RPMI7951 (cell line): ENCODE measurements at places on chromosomes 16 and 17. TPM values are rescaled to one million over a fixed set of nuclear protein-coding genes. Genes with fewer than 3 reads are reported as not detected.

Gene KRT34
- total RNA-seq: not detected in 2 replicates

- no peak for DNase-seq
These were observed 22.3 kb upstream of the CNOT1 start for GRCh38 chr16:58651965-58652348.

DNA sequence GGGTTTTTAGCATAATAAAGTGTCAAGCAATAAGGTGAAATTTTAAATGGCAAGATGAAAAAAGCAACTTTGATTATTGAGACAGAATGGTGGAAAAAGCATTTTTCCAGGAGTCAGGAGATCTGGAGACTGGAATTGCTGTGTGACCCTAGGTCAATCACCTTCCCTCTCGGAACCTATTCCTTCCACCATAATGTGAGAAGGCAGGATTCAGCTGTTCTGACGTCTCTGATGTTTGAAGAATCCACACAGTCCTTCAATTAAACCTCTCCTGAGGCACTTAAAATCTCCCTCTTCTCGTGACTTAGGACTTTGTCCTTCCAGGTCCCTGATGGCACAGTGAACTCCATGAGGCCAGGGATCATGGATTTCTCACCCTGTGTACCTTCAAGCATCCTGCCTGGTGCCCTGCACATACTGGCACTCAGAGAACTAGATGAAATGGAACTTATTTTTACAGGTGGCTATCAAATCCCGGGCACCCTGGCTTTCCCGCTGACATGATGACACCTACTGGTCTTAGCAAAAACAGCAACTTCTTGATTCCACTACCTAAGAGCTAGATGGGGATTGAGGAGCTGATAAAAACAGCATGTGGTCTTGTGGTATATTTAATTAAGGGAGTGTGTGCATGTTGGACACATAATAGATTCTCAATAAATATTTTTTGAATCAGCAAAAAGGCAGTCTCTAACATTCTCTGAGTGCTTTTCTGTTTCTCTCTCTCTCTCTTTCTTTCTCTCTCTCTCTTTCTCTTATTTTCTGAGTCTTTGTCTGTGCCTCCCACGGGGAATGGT is 2.3 kb upstream of the CCDC182 start:
- peak; percentile 51 for DNase-seq

- no peak for DNase-seq
These were observed 2.3 kb upstream of the PGS1 start for GRCh38 chr17:78376161-78376560.

- no peak for DNase-seq
These were observed 65.9 kb upstream of the AMZ2 start for GRCh38 chr17:68182011-68182306.

Gene TMC8
- not detected in 2 replicates for total RNA-seq

GRCh38 chr16:5615868-5616642 is 518.5 kb upstream of the EEF2KMT start:
- peak; percentile 46 for DNase-seq

Gene KRT28
- total RNA-seq: not detected in 2 replicates

DNA sequence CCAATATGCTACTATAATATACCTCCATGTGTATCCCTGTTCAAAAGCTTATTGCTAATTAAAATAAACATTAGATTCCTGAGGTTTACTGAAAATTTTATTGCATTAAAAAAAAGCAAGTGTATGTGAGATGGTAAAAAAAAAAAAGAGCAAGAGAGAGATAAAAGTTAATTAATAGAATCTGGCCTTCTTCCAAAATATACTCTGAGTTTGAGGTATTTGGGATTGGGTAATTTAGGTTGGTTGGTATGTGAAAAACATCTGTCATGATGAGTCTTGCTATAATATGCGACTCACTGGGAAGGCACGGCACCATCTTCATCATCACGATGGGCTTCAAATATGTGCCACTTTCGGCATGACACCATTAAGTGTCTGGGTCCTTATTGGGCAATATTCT is 711.1 kb upstream of the SOX9 start:
- DNase-seq: peak; percentile 91

DNA sequence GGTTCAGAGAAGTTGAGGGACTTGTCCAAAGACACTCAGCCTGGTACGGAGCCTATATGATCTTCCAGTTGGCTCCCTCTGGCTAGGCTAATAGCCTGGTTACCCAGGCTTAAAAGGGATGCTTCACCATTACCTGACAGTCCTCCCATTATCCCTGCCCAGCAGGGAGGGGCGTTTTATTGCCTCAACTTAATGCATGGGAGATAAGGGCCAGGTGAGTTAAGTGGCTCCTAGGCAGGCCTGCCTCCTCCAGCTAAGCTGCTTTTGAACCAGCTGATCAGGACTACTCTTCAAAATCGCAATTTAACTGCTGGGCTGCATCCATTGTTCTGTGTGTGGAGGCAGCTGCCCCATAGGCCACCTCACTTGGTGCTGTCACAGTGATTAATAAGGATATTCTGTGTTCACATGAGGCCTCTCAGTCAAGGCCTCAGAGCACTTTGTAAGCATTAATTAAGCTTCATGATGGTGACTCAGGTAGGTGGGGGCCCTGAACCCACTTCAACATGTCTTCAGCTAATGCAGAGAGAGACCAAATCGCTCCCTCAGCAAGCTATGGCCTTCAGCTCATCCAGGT is 27.9 kb downstream of the SMPD3 start:
- no peak for DNase-seq

DNA sequence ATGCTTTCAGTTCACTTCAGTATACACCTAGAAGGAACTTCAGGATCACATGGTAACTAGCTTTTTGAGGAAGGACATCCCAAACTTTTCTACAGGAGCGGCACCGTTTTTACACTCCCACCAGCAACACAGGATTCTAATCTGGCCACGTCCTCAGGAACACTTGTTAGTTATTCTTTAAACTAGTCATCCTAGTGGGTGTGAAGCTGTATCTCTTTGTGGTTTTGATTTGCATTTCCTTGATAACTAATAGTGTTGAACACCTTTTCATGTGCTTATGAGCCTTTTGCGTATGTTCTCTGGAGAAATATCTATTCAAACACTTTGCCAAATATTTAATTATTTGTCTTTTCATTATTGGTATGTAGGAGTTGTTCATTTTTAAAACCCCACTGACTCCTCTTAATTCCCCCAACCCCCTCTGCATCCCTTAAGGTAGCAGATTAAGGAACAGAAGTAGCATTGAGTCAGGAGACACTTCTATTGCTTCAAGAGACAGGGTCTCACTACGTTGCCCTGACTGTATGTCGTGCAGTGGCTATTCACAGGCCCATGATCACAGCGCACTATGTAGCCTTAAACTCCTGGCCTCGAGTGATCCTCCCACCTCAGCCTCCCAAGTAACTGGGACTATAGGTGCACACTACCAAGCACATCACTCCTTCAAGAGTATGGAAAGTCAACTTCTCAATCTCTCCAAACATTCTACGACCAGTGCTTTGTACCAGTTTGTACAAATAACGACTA is 25.4 kb downstream of the YWHAE start:
- DNase-seq: no peak

Gene HLF
- 0.24 and 0.39 TPM in 2 replicates for total RNA-seq

DNA sequence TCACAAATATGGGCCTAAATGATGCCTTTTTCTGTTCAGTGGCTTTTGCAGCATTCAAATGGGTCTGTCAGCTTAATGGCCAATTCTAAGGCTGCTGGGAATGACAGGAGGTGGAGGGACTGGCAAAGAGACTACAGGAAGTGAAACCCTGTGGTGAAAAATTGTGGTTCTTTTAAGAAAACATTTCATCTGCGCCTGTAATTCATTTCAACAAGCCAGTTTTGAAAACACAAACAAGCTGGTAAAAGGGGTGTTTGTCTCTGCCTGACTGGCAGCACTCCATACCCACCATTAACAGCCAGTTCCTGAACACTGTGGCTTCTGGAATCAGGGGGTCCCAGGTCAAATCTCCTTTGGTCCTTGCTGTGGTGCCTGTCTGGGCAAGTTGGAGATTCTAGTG is 3.6 kb upstream of the KDM8 start:
- peak; percentile 44 for DNase-seq
